ENCODE measurements at places on chromosomes 13 and 19.

DNA sequence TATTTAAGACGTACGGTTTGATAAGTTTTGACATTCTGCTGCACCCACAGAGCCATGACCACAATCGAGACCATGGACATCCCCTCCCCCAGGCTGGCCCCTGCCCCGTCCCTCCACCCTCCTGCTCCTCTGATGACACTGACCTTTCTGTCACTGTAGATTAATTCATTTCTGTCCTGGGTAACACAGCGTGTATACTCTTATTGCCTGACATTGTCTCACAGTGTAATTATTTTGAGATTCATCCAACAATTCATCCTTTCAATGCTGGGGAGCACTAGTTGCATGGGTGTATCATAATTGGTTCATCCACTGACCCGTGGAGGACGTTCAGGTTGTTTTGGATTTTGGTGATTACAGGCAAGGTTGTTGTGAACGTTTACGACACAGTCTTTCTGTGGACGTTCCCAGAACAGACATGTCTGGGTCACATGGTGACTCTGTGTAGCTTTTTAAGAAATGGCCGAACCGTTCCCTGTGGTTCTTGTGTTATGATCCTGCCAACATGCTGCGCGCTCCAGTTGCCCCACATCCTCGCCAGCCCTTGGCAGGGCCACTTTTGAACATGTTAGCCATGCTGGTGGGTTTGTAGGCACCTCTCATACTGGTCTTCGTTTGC is 41.9 kb downstream of the C13orf46 start:
- DNase-seq: no peak

DNA sequence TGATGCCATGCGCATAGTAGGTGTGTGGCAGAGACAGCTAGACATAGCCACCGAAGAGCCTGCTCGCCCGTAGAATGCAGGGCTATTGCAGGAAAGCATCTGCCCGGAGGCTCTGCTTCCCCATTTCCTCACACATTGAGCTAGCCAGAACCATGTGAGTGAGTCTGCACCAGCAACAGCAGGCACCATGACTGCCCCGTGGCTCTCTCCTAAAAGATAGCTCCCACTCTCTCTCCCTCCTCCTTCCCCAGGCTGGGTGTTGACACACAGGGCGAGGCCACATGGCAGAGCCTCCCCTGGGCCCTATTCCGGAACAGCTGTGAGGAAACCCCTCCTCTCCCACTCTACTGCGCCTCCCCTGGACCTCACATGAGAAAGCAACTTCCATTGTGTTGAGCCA is 52.3 kb upstream of the ATP12A start:
- DNase-seq: no peak

- DNase-seq: no peak
Measured at GRCh38 chr13:112875627-112876026, 93.4 kb upstream of the MCF2L start.

DNA sequence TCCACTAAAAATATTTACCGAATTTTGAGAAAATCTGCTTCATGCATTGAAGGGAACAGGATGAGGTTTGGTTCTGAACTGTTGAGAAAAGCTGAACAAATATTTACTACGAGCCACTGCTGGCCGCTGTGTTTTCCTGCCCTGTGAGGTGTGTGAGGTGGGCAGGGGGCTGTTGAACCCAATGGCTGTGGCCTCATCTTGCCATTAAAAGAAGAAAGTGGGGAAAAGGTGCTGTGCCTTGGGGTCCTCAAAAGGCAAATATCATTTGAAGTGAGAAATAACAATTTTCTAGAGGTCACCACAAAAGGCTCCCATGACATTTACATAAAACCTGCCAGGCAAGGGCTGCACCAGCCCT is 44.7 kb downstream of the KLF2 start:
- no peak for DNase-seq

DNA sequence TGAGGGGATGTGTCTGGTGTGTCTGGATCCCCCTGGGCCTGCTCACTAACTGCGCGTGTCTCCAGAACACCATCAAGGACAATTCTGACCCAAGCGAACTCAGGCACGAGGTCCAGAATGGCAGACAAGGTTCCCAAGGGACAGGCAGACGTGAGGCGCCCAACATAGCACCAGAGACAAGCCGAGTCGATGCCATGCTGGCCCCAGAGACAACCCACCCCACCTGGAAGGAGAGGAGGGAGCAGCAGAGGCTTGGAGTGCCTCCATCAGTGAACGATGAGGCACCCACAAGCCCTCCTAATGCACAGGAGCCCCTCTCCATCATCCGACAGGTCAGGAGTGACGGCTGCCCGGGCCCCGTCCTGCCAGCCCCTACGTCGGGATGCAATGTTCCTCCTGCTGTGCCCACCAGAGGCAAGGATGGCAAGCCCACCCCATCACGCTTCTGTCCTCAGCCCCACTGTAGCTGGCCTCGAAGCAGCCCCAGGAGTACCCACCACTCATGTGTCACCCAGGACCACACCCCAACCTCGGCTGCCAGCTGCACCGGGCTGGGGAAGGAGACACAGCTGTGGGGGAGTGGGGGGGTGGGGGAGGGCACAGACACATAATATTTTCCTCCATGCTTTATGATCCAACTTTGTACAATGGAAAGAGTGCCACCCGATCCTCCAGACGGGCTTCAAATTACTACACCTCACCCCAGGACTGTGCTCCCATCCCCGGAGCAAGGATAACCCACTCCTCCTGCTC is 11.8 kb downstream of the AP3D1 start:
- no peak for DNase-seq

- DNase-seq: no peak
Measured at GRCh38 chr19:4929186-4929585, 19.9 kb downstream of the UHRF1 start.

GRCh38 chr19:15257782-15258181 is 25.5 kb upstream of the EPHX3 start:
- DNase-seq: no peak

GRCh38 chr19:10259162-10259905 is 7.3 kb downstream of the MRPL4 start:
- peak; percentile 79 for DNase-seq
